Pancreas (tissue), 10 donors: ENCODE measurements at places on chromosomes 3 and 15. TPM values are rescaled to one million over a fixed set of nuclear protein-coding genes. Genes with fewer than 3 reads are reported as not detected.

DNA sequence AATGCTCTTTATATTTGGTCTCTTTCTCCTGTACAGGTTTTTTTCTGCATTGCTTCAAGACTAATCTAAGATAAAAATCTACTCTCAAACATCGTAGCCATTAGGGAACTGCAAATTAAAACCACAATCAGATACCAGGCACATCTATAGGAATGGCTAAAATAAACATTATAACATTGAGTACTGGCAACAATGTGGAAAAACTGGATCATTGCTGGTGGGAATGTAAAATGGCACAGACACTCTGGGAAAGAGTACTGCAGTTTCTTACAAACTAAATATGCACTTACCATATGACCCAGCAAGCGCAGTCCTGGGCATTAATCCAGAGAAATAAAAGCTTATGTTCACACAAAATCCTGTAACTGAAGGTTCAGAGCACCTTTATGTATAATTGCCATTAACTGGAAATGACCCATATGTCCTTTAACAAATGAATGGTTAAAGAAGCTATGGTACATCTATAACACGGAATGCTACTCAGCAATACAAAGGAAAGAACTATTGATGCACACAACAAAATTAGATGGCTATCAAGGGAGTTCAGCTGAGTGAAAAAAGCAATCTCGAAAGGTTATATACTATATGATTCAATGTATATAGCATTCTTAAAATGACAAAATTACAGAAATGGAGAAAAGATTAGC is 6.3 kb downstream of the ABCC5 start:
- no peak for DNase-seq

- no peak for DNase-seq
Measured at GRCh38 chr3:111156517-111156916, 84.9 kb downstream of the NECTIN3 start.

GRCh38 chr3:111648991-111649579 is 53.9 kb upstream of the ZBED2 start:
- DNase-seq: no peak

DNA sequence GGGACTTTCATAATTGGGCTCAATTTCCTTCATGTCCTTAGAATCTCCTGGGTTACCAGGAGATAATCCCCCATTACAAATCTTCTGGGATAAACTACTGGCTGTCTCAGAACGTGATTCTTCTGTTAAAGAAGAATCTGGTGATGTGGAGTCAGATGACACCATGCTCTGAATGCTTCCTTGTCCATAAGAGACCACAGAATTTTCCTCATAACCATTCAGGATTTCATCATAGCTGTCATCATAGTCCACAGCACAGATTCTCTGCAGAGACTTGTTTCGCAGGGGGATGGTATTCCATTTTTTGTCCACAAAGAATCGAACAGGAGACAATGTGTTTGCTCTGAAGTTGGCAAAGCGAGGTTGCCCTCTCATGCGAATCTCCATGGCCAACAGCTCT is 109.8 kb upstream of the TSPAN3 start:
- no peak for DNase-seq

DNA sequence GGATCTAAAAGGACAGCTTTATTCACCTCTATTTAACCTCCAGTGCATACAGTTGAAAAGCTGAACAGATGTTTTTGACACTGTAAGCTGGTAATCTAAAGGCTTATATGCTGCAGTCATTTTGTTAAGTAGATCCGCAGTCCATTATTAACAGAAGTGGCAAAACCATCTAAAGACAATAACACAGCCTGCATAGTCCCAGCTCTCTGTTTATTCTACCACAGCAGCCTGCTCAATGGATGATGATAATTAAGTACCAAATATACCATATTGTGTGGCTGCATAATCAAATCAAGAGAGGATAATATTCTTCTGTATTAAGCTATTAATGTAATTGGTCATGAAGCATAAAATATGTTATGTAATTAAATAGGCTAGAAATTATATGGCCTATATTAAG is 207.1 kb downstream of the MEIS2 start:
- no peak for DNase-seq

DNA sequence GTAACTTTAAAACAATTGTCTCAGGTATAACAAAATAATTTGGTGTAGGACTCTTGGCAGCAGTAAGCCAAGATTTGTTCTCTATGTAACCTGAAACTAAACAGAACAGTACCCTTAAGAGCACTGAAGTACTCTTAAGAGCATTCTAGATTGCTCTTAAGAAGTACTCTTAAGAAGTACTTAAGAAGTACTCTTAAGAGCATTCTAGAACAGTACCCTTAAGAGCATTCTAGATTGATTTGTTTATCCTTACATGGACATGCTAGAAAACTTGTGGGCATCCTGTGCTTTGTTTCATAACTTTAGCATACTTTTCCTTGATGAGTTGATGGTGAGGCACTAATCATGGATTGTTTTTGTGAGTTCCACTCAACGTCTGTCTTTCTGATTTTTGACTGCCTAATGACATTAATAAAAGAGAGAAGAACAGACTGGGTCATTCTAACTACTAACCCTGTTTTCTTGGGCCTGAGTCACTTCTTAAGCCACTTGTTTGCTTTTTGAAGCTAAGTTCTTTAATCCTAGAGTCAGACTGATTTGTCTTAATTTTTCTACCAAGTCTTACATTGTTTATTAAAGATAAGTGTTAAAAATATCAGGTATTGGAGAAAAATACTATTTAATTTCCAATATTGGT is 57.2 kb upstream of the UTS2B start:
- DNase-seq: no peak

- peak; percentile 99 for DNase-seq
Measured at GRCh38 chr3:100400780-100401673, at the start of the genes LNP1 and TOMM70. Gene LNP1, plus strand, starts transcription at chr3:100401539. Its CDS starts 28,191 bp downstream, at chr3:100429730. Gene TOMM70, minus strand, starts transcription at chr3:100401089. Its CDS starts 140 bp downstream, at chr3:100400949.

GRCh38 chr3:114452937-114453336 is 159.1 kb downstream of the TIGIT start:
- DNase-seq: no peak

GRCh38 chr15:63918317-63918672 is 84.5 kb upstream of the HERC1 start:
- DNase-seq: no peak

DNA sequence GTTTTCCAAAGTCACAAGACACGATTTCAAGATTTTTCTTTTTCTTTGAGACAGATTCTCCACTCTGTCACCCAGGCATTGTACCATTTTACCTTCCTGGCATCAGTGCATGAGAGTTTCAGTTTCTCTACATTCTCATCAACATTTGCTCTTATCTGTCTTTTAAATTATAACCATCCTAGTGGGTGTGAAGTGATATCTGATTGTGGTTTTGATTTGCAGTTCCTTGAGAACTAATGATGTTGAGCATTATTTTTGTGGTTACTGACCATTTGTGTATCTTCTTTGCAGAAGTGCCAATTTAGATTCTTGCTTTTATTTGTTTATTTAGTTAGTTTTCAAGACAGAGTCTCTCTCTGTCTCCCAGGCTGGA is 41.2 kb downstream of the ADIPOQ start:
- no peak for DNase-seq

DNA sequence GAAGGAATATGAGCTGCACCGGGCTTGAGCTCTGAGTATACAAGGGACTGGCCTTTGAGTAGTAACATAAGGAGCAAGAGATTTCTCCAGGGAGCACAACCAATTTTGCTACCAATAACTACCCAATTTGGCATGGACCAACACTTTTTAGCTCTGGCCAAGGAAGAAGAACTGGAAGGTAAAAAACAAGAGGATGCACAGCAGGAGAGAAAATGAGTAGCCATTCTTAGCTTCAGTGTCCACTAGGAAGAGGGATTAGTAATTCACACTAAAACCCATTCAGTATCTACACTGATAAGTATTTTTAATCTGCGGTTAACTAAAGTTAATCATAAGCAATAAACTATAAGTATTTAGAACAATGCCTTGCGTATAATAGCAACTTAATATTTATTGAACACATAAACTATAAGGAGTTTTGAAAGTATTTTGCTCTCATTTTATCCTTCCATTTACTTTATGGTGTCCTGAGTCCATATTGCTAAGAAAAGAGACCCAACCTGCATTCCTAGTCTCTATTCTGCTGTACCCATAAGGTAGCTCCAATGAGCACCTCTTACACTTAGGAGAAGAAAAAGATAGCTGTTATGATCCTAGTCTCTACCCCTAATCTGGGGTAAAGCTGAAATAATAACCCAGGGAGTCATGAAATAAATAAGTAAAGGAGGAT is 268.9 kb downstream of the IGSF11 start:
- DNase-seq: no peak

- no peak for DNase-seq
Measured at GRCh38 chr3:30476368-30477084, 129.9 kb upstream of the TGFBR2 start.

GRCh38 chr3:131744765-131745164 is 242.0 kb upstream of the MRPL3 start:
- DNase-seq: no peak

GRCh38 chr3:172659246-172660002 is 51.4 kb downstream of the NCEH1 start:
- no peak for DNase-seq

- DNase-seq: no peak
Measured at GRCh38 chr15:71254491-71254890, 139.2 kb downstream of the THSD4 start.

DNA sequence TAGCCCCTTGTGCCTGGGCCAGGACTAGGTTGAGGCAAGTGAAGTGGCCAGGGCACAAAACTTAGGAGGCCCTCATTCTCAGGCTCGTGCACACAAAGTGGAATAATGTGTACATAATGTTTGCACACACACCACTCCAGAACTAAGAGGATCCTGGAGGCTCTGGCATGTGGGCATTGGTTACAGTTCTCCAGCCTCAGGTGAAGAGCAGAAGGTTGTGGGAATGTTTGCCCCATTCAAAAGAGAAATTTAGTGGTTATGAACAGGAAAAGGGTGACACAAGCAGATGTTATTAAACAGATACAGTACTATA is 31.3 kb downstream of the ASB7 start:
- no peak for DNase-seq

GRCh38 chr3:23665741-23666140 is 140.0 kb upstream of the UBE2E1 start:
- DNase-seq: no peak

DNA sequence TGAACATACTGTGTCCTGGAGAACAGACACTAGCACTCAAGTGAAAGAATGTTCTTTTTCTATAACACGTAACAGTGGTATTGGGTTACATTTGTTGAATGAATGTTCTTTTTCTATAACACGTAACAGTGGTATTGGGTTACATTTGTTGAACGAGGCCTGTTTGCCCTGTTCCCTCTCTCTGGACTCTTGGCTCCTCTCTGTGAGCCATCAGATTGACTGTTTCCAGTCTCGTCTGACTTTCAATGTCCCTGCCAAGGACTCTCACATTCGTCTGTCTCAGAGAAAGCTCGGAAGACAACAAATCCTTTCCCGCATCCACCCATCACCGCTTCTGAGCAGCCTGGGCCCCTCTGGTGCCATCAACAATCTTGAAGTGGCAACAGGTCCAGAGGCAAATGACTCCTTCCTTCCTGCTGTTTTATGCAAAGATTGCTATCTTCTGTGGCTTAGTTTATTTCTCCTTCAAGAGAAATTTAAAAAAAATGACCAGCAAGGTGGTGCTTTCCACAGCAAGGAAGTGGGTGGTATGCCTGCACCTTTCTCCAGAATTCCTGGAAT is 8.0 kb downstream of the TMEM45A start:
- DNase-seq: no peak

GRCh38 chr3:15255215-15255614 is 49.2 kb downstream of the CAPN7 start:
- DNase-seq: no peak

- no peak for DNase-seq
Measured at GRCh38 chr15:37880009-37880834, 54.2 kb upstream of the TMCO5A start.

Gene NEDD4
- 9.5 TPM for total RNA-seq

Gene TMEM212
- total RNA-seq: not detected

Gene KLHL40
- total RNA-seq: not detected

Gene SLCO3A1
- 3.5 TPM for total RNA-seq

Gene MYH15
- 0.18 TPM for total RNA-seq

Gene SV2B
- total RNA-seq: 6.0 TPM

Gene SCN11A
- 0.03 TPM for total RNA-seq

Gene GRK7
- total RNA-seq: not detected

Gene SLC7A14
- 0.49 TPM for total RNA-seq

Gene SEMA7A
- total RNA-seq: 5.6 TPM

Gene GOLGA8G
- total RNA-seq: not detected

Gene DNASE1L3
- not detected for total RNA-seq

Gene BCHE
- 0.09 TPM for total RNA-seq

Gene TGM4
- total RNA-seq: not detected

Gene LSAMP
- total RNA-seq: 1.4 TPM

Gene EIF4G1
- 118 TPM for total RNA-seq
